ENCODE measurements at places on chromosomes 11 and 22.

DNA sequence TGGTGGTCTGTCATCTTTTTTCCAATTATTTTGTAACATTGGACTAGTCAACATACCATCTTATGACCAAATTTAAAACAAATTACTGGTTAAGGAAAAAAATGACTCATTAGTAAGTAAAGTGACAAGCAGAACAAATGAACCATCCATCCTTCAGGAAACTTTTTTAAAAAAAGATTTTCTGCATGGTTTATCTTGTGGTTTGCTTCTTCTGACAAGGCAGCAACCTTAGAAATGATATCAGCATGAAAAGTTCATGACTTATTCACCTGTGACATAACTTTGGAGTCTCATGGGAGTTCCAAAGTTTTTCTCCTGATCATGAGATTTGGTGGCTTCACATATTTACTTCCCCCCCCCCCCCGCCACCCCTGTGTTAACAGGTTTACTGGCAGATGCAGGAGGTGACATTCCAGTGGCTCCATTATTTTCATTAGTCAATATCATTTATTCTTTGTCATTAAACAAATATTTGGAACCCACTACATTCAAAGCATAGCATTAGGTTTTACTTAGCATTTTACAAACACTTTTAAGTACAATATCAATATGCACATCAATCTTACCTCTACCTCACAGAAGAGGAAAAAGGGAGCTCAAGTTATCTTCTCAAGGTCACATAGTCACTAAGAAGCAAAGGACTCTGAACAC is 40.7 kb downstream of the DCUN1D5 start:
- no peak for DNase-seq

DNA sequence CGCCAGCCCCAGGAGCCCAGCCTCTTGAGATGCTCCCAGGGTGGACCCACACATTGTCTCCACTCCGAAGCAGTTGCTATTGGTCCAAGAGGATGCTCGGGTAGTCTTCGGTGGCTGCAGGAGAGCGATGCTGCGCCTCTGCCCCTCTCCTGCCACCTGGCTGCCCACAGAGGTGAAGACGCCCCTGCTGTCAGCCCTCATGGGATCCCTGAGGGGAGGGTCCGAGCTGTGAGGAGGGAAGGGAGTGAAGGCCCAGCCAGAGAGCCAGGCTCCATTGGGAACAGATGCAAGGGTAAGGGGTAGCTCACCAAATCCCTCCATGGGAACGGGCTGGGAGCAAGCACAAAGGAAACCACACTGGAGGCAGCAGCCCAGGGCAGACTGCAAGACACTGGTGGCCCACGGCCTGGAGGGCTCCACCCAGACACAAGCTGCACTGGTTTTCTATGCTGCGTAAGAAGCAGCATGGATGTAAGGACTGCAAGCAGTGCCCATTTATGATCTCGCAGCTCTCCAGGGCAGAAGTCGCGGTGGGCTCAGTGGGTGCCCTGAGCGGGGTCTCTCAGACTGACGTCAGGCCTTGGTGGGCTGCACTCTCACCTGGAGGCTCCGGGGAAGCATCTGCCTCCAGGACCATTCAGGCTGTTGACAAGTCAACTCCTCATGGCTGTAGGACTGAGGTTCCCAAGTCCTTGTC is 15.7 kb downstream of the TSPAN32 start:
- DNase-seq = no peak

DNA sequence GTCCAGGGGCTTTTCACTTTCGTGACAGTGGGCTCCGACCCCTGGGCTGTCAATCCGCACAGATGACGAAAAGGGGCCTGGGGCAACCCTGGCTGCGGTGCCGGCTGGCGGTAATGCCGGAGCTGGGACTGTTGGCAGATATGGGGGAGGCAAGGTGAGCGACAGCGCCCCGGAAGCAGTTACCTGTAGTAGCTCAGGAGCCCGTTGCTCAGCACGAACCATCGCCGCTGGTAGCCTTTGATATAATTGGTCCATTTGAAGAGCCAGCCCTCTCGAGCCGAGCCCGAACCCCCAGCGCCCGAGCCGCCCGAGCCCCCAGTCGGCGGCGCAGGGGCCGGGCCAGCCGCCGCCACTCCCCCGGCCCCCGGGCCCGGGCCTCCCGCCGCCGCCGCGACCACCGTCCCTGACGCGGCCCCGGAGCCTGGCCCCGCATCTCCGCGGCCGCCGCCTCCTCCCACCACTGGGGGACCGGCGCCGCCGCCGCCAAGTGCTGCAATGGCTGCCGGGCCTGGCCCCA is 396 bp downstream of the OSBP start:
- DNase-seq = no peak

DNA sequence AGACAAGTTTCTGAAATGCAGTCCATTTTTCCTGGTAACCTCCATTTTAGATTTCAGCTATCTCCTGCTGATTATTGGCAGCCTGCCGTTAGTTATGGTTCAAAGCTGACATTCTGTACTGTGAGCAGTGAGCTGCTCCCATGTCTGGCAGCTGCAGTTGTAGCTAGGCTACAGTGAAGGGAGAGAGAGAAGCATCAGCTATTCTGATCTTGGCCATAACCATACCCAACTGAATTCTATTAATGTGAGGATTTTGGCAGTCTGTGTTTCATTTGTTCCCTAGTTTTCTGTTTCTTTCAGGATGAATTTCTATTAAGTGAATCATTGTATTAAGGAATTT is 33.4 kb downstream of the SIK2 start:
- DNase-seq = no peak

GRCh38 chr11:1345737-1346513 is 36.5 kb upstream of the TOLLIP start:
- DNase-seq = no peak

- DNase-seq = no peak
Observed at GRCh38 chr11:64227405-64227956, 1.4 kb downstream of the NUDT22 start.

- DNase-seq = no peak
Observed at GRCh38 chr11:37092487-37092886, 494.5 kb upstream of the RAG2 start.

DNA sequence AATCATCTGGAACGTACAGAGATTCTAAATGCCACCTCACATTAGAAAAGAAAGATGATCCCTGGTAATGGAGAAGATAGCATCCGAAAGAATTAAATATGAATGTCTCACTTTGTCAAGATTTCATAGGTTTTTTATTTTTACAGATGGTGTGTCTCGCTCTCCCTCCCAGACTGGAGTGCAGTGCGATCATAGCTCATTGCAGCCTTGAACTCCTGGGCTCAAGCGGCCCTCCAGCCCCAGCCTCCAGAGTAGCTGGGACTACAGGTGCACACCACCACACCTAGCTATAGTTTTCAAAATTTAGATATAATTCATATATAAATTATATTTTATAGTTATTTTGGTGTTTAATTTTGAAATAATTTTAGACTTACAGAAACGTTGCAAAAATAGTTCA is 16.7 kb upstream of the SMTN start:
- DNase-seq = no peak

DNA sequence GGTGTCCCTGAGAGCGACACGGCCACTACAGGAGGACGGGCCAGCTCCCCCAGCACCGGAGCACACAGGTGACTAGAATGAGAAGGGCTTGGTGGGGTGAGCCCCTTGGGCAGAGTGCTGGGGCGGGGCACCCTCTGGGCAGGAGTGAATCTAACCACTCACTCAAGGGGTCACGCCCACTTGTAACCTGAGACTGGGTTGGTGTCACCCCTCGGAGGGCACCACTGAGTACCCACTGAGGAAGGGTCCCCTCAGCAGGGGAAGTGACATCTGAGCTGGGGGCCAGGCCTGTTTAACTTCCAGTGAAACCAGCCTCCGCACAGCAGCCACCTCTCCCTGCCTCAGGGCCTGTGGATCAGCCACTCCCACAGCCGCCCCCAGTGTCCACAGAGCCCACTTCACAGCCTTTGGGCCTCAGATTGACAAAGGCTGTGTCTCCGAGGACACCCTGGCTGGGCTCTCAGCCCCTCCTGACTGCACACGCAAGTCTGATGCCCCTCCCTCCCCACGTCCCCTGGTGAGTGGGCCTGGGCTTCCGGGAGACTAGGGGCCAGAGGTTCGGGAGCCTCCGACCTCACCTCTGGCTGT is 5.6 kb downstream of the GATD1 start:
- no peak for DNase-seq

DNA sequence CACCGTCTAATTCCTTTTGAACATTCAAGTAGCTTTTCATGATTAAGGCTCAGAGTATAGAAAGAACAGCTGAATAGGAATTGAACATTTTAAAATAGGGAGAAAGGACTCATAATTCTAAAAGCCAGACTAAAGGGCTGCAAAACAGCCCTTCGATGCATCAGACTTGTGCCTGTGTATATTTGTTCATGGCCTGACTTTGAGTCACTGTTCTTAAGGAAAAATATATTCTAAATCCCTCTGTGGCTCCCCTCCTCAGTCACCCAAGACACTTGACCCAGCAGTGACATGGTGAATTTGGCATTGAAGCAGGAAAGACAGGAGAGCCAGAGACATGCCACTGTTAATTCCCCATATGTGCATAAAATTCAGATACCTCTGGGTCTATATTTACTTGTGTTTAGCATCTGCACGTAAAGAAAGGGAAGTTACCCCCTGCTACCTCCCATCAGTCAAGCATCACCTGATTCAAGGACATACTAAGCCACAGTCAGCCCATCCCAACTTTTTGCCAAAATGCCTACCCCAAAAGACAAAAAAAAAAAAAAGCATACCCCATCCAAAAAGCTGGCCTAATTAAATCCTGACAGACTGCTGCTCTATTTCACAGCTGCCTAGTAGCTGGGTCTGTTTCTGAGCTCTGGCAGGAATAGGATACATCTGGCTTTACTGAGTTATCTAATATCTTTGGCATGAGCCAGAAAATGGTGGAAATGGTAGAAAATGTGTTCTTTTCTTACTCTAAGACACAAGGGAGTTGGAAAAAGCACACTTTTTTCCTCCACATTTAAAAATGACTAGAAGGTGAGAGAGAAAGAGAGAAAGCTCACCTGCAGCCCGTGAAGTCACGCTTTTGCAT is 93.5 kb downstream of the COMMD9 start:
- no peak for DNase-seq

DNA sequence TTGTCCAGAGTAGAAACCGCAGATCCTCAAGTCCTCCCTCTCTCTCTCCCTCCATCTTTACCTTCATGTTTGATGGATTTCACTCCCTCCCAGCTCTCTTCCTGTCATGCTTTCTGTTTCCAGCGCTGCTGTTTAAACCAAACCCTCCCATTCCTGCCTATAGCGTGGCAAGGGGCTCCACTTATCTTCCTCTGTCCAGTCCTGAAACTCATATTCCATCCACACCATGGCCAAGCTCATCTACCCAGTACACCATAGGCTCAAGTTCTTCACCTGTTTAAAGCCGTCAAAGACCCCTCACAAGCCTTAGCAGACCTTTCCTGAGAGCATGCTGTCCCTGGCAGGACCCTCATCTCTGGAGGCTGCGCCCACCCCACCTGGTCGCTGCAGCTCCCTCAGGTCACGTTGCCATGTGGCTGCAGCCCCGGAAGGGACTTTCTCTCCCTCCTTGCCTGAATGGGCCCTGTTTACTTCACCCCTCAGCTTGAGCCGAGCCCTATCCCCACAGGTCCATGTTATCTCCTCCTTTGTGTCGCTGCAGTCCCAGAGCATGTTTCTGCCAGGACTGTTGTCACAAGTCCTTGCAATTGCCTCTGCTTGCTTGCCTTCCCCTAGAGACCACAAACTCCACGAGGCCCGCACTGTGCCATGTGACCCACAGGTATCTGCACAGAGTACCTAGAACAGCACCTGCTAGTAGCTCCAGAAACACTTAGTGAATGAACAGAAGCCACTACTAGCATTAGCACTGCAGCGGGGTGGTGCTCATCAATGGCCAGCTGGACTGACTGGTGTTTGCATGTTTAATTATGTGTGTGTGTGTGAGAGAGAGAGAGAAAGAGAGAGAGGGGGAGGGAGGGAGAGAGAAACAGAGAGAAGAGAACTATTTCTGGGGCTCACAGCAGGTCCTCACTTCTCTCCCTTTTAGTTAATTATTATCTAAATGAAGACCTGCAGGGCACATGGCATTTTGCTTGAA is 149.4 kb upstream of the SNX19 start:
- no peak for DNase-seq

DNA sequence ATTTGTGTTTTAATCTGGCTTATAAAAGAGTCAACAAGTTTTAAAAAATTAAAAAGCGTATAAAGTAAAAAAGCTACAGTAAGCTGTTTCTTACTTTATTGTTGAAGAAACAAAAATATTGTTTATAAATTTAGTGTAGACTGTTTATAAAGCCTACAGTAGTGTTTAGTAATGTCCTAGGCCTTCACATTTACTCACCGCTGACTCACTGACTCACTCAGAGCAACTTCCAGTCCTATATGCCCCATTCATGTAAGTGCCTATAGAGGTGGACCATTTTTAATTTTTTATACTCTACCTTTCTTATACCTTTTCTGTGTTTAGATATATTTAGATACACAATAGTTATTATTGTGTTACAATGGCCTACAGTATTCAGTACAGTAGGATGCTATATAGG is 12.2 kb downstream of the MPPED2 start:
- DNase-seq = no peak

DNA sequence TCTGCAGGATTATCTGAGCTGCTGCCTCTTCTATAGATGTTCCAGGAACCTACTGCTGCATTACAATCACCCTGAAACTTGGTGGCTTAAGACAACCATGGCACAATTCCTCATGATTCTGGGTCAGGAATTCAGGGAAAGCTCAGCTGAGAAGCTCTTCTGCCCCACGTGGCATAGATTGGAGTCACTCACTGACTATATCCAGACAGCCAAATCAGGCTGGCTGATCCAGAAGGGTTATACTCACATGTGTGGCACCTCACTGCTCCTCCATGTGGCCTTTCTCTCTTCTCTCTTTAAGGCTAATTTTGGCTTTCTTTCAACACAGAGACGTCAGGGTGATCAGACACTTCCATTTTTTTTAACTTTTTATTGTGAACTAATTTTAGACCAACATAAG is 125.5 kb downstream of the BBOX1 start:
- no peak for DNase-seq

DNA sequence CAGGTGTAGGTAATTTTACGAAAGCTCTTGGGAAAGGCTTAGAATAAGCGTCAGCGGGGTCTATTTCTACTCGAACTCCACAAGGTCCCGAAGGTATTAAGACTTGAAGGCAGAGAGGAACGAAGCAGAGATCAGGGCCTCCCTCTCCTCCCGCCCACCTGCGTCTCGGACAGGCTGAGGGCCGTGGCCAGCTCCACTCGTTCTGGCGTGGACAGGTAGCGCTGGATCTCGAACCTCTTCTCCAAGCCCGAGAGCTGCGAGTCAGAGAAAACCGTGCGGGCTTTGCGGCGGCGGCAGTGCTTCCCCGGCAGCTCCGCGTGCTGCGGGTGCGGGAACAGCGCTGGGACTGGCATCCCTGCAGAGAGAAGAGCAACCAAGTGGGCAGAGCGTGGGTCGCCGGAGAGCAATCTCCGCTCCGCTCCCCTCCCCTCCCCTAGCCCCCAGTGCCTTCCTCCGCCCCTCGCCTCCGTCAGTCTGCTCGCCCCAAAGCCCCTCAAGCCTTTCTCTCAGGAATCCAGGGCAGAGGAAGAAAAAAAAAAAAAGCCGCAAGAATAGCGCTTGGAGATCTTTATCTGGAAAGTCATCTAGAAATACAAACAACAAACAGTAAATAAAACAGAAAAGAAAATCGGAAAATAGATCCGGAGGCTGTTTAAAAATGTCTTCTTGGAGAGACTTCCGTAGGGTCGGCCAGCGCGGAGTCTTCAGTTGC is 2.4 kb downstream of the BSX start:
- DNase-seq = no peak
